ENCODE measurements at places on chromosomes 3 and 15. TPM values are rescaled to one million over a fixed set of nuclear protein-coding genes. Genes with fewer than 3 reads are reported as not detected.

GRCh38 chr3:154758109-154758868, 321.8 kb upstream of the MME start:
- no peak for DNase-seq

- no peak for DNase-seq
Observed at GRCh38 chr3:72082776-72083462, 298.0 kb upstream of the PROK2 start.

The NSMCE3 gene
- 7.9 TPM for total RNA-seq

- DNase-seq = no peak
Observed at GRCh38 chr15:48602358-48603122, 43.0 kb downstream of the FBN1 start.

GRCh38 chr15:42494998-42495360, 455 bp upstream of the SNAP23 start:
- DNase-seq = no peak

DNA sequence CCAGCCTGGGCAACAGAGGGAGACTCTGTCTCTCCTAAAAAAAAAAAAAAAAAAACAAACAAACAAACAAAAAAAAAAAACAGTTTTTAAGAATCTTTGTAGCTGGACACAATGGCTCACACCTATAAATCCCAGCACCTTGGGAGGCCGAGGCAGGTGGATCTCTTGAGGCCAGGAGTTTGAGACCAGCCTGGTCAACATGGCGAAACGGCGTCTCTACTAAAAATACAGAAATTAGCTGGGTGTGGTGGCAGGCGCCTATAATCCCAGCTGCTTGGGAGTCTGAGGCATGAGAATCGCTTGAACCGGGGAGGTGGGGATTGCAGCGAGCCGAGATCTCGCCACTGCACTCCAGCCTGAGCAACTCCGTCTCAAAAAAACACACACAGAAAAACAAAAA, 53.1 kb downstream of the KLHL25 start:
- DNase-seq = no peak

DNA sequence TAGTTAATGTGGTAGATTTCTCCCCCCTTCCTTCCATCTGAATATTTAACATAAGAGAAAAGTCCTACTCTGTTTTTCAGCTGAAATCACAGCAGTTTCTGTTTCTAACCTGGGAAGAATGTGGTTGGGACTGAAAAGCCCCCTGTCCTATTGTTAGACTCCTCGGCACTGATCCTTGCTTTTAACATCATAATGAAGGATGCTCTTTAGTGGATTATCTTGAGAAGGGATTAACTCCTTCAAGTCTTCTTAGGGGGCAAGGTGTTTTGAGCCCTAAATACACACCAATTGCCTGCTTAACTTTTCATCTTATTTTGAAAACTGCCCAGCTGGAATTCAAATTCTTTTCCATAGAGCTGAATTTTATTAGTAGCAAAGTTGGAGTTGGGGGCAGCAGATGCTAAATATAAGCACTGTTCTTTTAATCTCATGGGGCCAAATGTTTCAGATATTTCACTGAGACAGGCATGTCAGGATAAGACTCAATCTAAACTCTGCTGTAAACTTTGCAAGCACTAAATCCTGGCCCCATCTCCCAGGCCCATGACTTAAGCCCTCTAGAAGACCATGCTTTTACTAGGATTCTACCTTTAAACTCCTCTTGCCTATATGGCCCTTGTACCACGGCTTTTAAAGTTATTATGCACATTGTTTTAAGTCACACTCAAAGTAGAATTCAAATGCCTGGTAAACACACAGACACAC, 243.2 kb upstream of the NR2F2 start:
- no peak for DNase-seq

DNA sequence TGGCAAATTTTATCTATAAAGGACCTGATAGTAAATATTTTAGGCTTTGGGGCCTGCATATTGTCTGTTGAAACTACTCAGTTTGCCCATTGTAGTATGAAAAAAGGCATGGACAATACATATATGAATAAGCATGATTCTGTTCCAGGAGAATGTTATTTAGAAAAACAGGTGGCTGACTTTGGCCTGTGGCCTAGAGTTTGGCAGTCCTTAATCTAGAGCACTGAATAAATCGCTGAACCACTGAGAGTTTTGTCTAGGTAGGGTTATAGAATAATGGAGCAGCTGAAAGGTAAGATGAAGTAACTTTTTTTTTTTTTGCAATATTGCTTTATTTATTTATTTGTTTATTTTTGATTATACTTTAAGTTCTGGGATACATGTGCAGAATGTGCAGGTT, 75.0 kb downstream of the LRRC49 start:
- DNase-seq = no peak

The CYP8B1 gene
- not detected for total RNA-seq

DNA sequence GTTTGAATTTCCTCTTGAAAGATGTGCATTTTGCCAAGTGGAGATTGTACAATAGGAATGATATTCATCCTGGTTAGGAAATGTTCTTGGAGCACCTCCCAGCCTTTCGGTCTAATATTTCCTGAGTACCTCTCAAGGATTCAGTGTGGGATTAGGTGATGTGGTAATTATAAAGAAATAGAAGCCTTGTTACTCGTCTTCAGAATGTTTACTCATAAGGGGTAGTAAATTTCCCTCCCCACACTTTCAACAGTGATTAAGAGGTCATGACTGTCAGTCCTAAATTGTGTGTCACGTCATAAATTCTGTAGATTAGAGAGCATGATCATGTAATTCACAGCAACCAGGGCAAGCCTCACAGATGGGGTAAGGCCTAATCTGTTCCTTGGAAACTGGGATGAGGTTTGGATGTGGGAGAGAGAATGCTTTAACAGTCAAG, 633.1 kb upstream of the TBL1XR1 start:
- no peak for DNase-seq

The FBXW12 gene
- not detected for total RNA-seq

The CAMK1 gene
- 23.8 TPM for total RNA-seq

The CD200R1 gene
- total RNA-seq = 3.5 TPM

The TMEM108 gene
- total RNA-seq = not detected

DNA sequence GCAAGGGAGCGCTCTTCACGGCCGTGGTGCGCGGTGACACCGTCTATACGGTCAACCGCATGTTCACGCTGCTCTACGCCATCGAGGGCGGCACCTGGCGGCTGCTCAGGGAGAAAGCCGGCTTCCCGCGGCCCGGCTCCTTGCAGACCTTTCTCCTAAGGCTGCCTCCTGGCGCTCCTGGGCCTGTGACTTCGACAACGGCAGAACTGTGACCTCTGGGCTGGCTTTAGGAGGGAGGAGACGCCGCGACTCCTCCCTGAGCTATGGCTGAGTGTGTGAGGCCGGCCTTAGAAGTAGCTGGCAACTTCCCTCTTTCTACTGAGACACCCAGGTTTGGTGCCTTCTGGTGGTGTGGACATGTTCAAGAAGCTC, 1.4 kb downstream of the KBTBD13 start:
- no peak for DNase-seq

The C3orf18 gene
- 42.4 TPM for total RNA-seq

The CYP11A1 gene
- total RNA-seq = not detected

The SGO1 gene
- total RNA-seq = 38.0 TPM

DNA sequence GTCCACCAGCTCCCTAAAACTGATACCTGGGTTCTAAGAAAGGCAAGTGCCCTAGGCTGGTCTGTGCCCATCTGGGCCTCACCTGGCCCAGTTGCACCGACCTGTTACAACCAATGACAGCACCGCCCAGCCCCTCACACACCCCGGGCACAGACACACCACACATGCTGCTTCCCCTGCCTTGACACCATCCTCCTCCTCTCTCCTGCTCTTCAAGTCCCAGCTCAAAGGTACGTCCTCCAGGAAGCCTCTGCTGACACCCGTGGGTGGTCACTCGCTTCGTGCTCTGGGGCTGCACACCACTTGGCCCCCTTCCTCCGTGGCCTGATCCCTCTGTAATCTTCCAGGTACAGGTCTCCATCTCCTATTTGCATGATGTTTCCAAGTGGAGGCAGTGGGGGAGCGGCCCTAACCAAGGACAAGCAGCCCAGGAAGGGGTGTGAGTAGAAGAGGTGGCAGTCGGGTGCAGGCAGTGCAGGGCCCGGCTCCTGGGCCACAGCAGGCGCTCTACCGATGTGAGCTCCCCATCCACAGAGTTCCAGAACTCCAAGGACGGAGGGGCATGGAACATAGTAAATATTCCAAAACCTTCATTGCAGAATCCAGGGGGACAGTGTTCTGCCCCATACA, 144.6 kb downstream of the NUP210 start:
- no peak for DNase-seq

GRCh38 chr3:153901152-153901551, 220.0 kb upstream of the ARHGEF26 start:
- no peak for DNase-seq

The STRIT1 gene
- total RNA-seq = not detected

DNA sequence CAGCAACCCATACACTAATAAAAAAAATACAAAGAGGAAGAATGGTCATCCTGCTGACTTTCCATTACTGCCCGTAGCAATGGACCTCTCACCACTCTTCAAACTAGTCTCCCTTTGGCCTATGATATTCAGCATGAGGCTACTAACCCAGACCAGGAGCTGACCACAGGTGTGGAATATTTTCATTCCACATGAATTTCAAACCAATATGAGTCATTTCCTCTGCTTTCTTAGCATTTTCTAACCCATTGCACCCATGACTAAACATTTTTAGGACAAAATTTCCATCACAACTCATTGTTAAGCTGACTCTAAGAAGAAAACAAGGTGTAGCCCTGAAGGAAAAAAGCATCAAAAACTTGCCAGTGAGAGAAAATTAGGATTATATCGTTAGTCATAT, 34.0 kb upstream of the ZPLD1 start:
- DNase-seq = no peak

GRCh38 chr3:37115446-37115845, 58.9 kb downstream of the LRRFIP2 start:
- no peak for DNase-seq

DNA sequence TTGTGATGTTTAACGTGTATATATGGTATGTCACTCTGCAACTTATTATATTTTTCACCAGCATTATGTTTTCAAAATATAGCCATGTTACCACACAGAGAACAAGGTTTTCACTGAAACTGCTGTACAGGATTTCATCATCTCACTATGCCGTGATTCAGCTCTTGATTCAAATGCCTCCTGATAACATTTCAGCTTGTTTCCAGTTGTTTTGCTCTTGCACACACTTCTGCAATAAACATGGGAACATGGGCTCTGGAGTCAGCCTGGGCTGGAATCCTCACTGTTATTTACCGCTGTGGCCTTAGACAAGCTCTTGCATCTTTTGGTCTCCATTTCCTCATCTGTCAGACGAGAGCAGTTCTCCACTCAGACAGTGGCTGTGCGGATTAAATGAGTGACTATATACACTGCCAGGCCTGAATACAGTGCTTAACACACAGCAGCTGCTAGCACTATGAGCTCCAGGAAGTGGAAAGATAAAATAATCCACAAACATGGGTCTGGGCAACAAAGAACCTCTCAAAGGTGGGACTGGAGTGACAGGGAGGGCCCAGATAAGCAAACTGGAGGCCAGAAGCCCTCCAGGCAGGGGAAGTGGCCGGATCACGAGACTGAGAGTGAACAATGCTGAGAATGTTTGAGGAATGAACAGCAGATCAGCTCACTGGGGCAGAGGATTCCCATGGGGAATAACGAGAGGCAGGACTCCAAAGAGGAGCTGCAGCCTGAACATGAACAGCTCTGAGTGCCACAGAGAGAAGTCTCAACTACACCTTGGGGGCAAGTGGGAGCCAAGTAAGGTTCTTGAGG, 17.7 kb downstream of the NTRK3 start:
- no peak for DNase-seq

DNA sequence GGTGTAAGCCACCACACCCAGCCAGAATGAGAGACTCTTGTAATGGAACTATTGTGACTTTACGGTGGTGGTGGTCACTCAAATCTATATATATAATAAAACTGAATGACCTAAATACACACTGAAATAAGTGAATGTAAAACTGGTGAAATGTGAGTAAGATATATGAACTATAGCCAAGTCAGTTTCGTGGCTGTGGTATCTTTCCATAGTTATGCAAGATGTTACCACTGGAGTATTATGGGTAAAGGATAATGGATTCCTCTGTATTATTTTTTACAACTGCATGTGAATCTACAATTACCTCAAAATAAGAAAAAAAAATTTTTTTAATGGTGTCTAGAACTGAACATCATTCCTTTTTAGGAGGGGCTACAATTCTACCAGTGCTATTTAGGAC, 21.9 kb downstream of the PIK3CB start:
- no peak for DNase-seq

GRCh38 chr3:48247401-48247811, 6.5 kb downstream of the ZNF589 start:
- no peak for DNase-seq

- no peak for DNase-seq
Observed at GRCh38 chr3:100440895-100441294, 39.6 kb downstream of the LNP1 start.
